ENCODE measurements at places on chromosomes 7 and 10. TPM values are rescaled to one million over a fixed set of nuclear protein-coding genes. Genes with fewer than 3 reads are reported as not detected.

IDI2 gene
- not detected for total RNA-seq

RSU1 gene
- total RNA-seq, result 77.8 TPM

GPC2 gene
- 0.49 TPM for total RNA-seq

DNA sequence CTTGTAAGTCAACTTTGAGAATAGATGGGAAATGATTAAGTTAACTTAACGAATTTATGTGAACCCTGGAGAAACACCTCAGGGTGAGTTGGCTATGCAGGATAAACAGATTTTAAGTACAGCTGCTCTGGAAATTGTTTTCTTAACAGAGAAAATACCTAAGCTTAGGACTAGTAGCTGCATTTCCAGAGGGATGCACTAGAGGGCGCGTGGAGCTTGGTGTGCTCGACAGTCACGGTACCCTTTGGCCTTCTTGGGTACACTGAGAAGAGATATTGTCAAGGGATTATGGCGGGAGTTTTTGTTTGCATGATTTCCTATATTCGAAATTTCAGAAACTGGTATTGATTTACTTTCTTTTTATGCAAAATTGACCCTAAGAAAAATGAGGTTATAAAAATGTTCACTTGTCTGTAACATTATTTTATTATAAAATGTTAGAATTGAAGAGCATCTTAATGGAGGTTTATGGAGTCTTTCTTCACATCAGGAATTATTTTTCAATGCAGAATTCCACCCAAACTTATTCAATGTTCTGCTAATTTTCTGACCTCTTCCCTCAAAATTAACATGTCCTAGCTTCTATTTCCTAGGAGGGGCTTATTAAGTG lies 58.4 kb upstream of the MYO3A start:
- no peaks in the 10 kb centered on the region for H3K27me3 ChIP-seq
- no peaks in the 10 kb centered on the region for H3K36me3 ChIP-seq
- no peak overlapping the region for H3K27ac ChIP-seq

GRCh38 chr7:123275036-123275753 lies 75.4 kb upstream of the SLC13A1 start:
- no peaks in the 10 kb centered on the region for H3K36me3 ChIP-seq
- H3K4me3 ChIP-seq, result no peak overlapping the region

TAS2R5 gene
- 2.2 TPM for total RNA-seq

EPDR1 gene
- 70.3 TPM for total RNA-seq

DNA sequence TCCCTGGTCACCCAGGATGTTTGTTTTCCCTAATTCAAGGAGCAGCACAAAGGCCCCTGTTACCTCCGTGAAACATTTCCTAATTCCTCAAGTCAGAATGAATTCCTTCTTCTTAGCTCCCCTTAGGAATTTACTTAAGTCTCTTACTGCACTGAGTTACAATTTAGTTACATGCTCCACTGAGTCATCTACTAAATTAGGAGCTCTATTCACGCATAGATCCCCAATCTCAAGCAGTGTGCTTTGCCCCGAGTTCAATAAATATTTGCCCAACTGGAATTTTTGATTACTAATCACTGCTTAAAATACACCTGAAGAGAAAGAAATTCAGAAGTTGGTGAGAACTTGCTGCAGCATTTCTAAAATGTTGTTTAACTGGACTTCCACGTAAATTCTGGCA lies 329.4 kb upstream of the MYO3A start:
- H3K27me3 ChIP-seq, result no peaks in the 10 kb centered on the region
- H3K36me3 ChIP-seq, result no peaks in the 10 kb centered on the region
- H3K4me3 ChIP-seq, result no peak overlapping the region
- DNase-seq, result no peak

TYW1B gene
- 6.7 TPM for total RNA-seq

LIPF gene
- not detected for total RNA-seq

CYP3A4 gene
- not detected for total RNA-seq

TFR2 gene
- total RNA-seq, result 0.41 TPM

OPN1SW gene
- not detected for total RNA-seq

DNA sequence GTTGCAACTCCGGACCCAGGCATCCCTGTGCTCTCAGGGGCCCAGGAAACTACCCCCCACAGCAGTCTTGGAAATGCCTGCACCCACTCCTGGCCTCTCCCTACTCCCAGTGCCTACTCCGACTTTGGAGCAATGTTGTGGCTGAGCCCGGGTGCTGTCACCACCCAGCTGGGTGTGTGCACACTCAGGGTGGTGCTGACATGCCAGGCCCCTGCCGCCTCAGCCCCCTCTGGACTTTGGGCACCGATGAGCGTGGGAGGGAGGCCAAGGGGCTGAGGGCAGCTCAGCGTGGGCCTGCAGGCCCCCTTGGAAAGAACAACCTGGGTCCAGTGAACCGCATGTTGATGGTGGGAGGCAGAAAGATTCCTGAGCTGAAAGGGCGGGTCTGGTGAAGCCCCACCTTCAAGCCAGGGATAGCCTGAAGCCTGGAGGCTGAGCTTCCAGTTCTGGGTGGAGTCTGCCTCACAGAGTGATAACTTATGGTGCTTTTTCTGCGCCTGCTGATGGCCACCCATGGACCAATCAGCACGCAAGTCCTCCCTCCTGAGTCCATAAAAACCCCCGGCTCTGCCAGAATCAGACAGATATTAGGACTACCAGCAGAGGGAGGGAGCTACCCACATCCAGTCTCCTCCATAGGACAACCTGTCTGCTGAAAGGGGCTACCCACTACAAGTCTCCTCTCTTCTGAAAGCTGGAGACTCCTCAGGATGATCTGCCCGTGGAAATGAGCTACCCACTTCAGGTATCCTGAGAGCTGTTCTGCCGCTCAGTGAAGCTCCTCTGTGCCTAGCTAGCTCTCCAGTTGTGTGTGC lies 380.4 kb upstream of the SORCS1 start:
- DNase-seq, result peak; percentile 56
- no peaks in the 10 kb centered on the region for H3K4me1 ChIP-seq
- no peak overlapping the region for H3K4me3 ChIP-seq
- H3K27me3 ChIP-seq, result no peaks in the 10 kb centered on the region
- no peaks in the 10 kb centered on the region for H3K36me3 ChIP-seq

GPNMB gene
- 322 TPM for total RNA-seq

DNA sequence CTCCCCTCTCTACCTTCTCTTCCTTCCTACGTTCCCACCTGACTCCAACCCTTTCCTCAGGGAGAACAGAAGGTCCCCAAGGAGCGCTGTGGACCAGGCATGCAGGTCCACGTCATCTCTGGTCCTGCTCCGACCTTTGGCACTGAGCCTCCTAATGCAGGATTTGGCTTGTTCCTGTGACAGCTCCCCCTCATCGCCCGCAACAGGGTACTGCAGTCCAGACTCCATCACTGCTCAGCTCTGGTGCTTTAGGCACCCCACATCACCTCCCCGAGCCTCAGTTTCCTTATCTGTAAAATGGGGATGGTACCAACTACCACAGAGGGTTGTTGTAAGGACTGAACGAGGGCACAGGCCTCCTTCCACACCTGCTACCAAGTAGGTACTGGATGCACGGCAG lies 54.6 kb downstream of the FHIP2A start:
- no peaks in the 10 kb centered on the region for H3K27me3 ChIP-seq
- no peak overlapping the region for H3K27ac ChIP-seq
- H3K4me1 ChIP-seq, result no peaks in the 10 kb centered on the region
- no peaks in the 10 kb centered on the region for H3K36me3 ChIP-seq
- H3K4me3 ChIP-seq, result no peak overlapping the region

TNRC18 gene
- total RNA-seq, result 118 TPM

SPDYE1 gene
- total RNA-seq, result not detected

OR2A7 gene
- total RNA-seq, result 13.9 TPM

DNA sequence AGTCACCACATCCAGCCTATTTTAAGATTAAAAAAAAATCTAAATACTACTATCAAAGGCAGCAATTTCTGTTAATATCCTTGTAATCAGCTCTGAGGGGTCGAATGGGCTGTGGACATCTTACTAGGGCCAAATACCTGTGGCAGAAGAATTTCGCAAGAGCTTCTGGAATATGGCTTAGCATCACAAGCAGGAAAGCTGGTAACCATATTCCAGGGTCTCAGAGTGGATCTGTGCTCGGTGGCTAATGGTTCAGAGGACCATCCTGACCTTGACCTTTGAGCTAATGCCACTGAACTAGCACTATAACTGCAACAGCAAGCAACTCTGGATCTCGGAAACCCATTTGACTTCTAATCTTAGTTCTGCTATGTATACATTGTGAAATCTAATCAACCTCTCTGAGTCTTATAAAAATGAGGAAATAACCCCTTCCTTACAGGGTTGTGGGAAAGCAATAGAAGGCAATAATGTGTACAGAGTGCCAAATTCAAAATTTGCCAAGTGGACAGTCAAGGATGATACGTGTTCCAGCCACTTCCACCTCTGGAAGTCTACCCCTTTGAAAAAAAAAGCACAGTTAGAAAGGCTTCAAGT lies 65.5 kb downstream of the CYP26A1 start:
- DNase-seq, result no peak
- no peaks in the 10 kb centered on the region for H3K36me3 ChIP-seq
- H3K4me1 ChIP-seq, result no peaks in the 10 kb centered on the region
- no peak overlapping the region for H3K4me3 ChIP-seq
- no peaks in the 10 kb centered on the region for H3K27me3 ChIP-seq

- H3K27ac ChIP-seq, result no peak overlapping the region
- no peaks in the 10 kb centered on the region for H3K27me3 ChIP-seq
- no peak for DNase-seq
- H3K4me1 ChIP-seq, result no peaks in the 10 kb centered on the region
- no peak overlapping the region for H3K4me3 ChIP-seq
Measured at GRCh38 chr7:90580051-90580450, 16.1 kb upstream of the CDK14 start.

MSMB gene
- total RNA-seq, result not detected

GRCh38 chr7:158494162-158494586 lies 93.4 kb downstream of the PTPRN2 start:
- no peaks in the 10 kb centered on the region for H3K4me1 ChIP-seq
- no peak overlapping the region for H3K27ac ChIP-seq
- peaks cover 9% of the 10 kb centered on the region for H3K27me3 ChIP-seq
- no peak for DNase-seq
- H3K4me3 ChIP-seq, result no peak overlapping the region

TMEM229A gene
- not detected for total RNA-seq

- H3K27me3 ChIP-seq, result no peaks in the 10 kb centered on the region
- DNase-seq, result no peak
- no peak overlapping the region for H3K27ac ChIP-seq
- H3K36me3 ChIP-seq, result no peaks in the 10 kb centered on the region
- H3K4me1 ChIP-seq, result peaks cover 31% of the 10 kb centered on the region
- H3K4me3 ChIP-seq, result no peak overlapping the region
Measured at GRCh38 chr7:96236198-96237039, 85.5 kb downstream of the SLC25A13 start.

GRCh38 chr7:37932543-37932942 lies 12.1 kb downstream of the EPDR1 start:
- H3K36me3 ChIP-seq, result no peaks in the 10 kb centered on the region
- DNase-seq, result no peak
- H3K4me3 ChIP-seq, result no peak overlapping the region
- no peaks in the 10 kb centered on the region for H3K27me3 ChIP-seq
- peaks cover 10% of the 10 kb centered on the region for H3K4me1 ChIP-seq

C10orf67 gene
- total RNA-seq, result 1.6 TPM

DNA sequence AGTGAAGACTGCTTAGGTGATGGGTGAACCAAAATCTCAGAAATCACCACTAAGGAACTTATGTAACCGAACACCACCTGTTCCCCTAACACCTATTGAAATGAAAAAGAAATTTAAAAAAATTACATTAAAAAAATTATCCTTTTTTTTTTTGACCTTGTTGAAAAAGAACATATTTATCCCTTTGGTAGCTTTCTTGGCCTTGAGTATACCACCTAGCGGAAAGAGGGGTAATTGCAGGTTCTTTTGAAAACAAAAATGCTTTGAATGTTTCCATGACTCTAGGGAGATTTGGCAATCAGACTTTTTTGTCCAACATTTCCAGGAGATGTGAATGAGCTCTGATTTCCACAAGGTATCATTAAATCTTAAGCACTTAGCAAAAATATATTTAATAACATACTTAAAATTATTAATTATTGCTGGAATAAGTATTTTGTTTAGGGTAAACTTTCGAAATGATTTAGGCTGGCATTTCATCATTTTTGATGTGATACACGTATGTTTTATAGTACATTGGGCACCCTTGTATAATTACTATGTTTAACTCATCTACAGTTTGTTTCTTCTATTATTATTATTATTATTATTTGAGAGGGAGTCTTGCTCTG lies 47.0 kb upstream of the ELMO1 start:
- H3K27ac ChIP-seq, result no peak overlapping the region
- no peaks in the 10 kb centered on the region for H3K36me3 ChIP-seq
- no peaks in the 10 kb centered on the region for H3K4me1 ChIP-seq
- H3K27me3 ChIP-seq, result no peaks in the 10 kb centered on the region
- DNase-seq, result no peak
- H3K4me3 ChIP-seq, result no peak overlapping the region

DDX21 gene
- total RNA-seq, result 56.0 TPM

PTF1A gene
- not detected for total RNA-seq

GRCh38 chr7:110507832-110508231 lies 583.1 kb upstream of the LRRN3 start:
- no peaks in the 10 kb centered on the region for H3K36me3 ChIP-seq
- no peak overlapping the region for H3K4me3 ChIP-seq
- H3K4me1 ChIP-seq, result no peaks in the 10 kb centered on the region
- H3K27me3 ChIP-seq, result no peaks in the 10 kb centered on the region
- no peak overlapping the region for H3K27ac ChIP-seq
- no peak for DNase-seq

DNA sequence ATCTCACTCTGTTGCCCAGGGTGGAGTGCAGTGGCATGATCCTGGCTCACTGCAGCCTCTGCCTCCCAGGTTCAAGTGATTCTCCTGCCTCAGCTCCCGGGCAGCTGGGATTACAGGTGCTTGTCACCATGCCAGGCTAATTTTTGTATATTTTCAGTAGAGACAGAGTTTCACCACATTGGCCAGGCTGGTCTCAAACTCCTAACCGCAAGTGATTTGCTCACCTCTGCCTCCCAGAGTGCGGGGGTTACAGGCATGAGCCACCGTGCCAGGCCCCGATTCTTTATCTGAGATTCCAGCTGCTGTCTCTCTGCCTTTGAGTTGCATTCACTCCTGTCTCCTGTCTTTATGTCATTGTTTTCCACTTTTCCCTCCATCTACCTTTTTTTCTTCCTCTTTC lies 168.7 kb downstream of the TMEM178B start:
- no peaks in the 10 kb centered on the region for H3K27me3 ChIP-seq
- H3K4me1 ChIP-seq, result no peaks in the 10 kb centered on the region
- no peak overlapping the region for H3K4me3 ChIP-seq

DNA sequence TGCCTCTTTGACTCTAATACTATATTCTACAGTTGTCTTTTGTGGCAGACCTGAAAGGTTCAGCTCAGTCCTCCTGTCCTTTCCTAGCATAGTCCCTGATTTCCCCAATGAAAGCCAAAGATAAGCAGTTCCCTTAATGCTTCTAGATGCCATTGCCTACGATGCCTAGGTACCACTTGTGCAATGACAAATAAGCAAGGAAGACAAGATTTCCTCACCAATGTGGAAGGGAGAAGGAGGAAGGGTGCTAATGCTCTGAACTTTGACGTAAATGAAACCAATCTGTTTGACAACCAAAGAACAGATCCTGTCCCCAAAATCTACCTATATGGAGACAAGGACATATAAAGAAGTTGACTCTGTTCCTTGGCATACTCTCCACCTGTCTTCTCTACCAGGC lies 393.3 kb downstream of the KCNMA1 start:
- no peak overlapping the region for H3K27ac ChIP-seq
- DNase-seq, result no peak
- peaks cover 5% of the 10 kb centered on the region for H3K4me1 ChIP-seq
- no peaks in the 10 kb centered on the region for H3K27me3 ChIP-seq
- no peak overlapping the region for H3K4me3 ChIP-seq
- H3K36me3 ChIP-seq, result no peaks in the 10 kb centered on the region

- no peaks in the 10 kb centered on the region for H3K27me3 ChIP-seq
- H3K4me1 ChIP-seq, result peaks cover 15% of the 10 kb centered on the region
- H3K4me3 ChIP-seq, result no peak overlapping the region
- H3K36me3 ChIP-seq, result no peaks in the 10 kb centered on the region
- DNase-seq, result no peak
Measured at GRCh38 chr7:105306298-105306748, 82.4 kb downstream of the SRPK2 start.

CXCL12 gene
- total RNA-seq, result 40.8 TPM

SPDYE2 gene
- total RNA-seq, result not detected

LRIT1 gene
- not detected for total RNA-seq

Data from upper lobe of right lung (tissue), 1 donor.